ENCODE measurements at places on chromosomes 5 and 9.

DNA sequence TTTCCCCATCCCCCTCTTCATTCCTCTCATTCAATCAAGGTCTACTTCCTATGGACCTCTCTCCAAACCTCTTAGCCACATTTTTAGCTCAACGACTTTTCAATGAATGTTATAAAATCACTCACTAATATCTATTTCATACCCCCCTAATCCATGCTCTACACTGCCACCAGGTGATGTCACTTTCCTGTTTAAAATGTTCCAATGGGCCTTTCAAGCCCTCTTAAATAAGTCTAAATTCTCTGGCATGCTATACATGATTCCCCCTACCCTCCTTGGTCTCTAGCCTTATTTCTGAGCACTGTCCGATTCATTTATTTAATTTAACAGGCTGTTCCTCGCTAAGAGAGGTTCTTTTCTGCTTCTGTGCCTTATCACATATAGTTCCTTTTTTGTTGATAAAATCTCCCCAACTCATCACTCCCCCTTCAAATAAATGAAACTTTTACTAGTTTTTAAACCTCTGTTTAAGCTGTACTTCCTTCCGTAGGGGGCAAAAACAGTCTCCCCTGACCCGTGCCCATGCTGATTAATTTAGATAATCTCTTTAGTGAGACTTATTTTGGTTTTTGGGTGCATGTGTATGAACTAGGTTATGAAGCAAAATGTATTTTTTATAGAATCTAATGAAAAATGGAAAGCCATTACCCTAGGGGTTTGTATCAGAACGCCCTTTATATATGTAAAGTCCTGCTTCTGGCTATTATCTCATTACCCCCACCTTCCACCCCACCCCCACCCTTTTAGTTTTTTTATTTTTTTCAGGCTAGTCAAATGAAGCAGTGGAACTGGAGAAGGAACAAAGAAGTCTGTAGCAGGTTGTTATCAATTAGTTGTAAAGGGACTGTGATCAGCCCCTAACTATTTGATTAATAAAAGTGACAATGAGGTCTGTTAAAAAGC, 9.0 kb downstream of the ABHD17B start:
- no peak for DNase-seq

GRCh38 chr9:134985451-134985850, 67.7 kb upstream of the FCN1 start:
- DNase-seq: no peak

GRCh38 chr9:113602126-113603047, 138.9 kb downstream of the RGS3 start:
- DNase-seq: peak; percentile 88

GRCh38 chr5:91388362-91388761, 5.2 kb upstream of the ARRDC3 start:
- no peak for DNase-seq

- DNase-seq: no peak
Observed at GRCh38 chr9:21210311-21210710, 3.4 kb upstream of the IFNA10 start.

DNA sequence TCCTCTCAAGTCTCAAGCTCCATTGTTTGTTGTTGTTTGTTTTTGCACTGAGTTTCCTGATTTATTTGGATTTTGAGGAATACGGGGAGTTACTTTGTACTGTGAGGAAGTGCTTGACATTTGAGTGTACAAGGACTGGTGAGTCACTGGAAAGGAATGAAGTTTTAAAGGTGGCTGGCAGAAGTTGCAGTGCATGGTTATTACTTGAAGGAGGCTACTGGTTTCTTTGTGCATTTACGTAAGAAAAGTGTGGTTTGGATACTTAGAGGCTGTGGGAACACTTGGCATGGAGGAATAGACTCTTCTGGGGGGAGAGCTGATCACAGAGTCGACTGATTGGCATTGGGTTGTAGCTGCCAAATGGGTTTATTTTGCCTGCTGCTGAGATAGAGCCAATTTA, 919.0 kb downstream of the TAF11L14 start:
- DNase-seq: no peak

GRCh38 chr5:173644673-173645436, 28.4 kb upstream of the BOD1 start:
- DNase-seq: no peak

DNA sequence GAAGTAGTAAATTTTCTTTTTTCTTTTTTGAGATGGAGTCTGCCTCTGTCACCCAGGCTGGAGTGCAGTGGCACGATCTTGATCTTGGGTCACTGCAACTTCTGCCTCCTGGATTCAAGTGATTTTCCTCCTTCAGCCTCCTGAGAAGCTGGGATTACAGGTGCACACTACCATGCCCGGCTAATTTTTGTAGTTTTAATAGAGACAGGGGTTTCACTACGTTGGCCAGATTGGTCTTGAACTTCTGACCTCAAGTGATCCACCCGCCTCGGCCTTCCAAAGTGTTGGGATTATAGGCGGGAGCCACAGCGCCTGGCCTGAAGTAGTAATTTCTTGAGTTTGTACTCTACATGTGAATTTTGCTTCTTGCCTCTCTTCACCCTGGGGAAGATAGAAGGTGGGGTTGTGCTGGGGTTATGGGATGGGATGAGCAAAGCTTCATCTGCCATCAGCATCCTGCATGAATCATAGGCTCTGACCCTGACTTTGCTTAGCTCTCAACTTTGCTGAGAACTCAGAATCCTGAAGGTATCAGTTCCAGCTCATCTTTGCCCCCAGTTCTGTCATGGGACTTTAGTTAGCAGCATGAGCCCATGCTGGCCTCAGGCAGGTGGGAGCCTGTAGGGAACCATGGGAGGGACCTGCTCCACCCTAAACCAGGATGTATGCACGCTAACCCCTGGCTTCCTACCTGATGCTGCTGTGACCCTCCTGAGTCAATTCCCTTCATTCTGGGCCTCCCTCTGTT, 9.3 kb upstream of the CCL21 start:
- no peak for DNase-seq

GRCh38 chr5:150144246-150144801, 11.3 kb downstream of the PDGFRB start:
- DNase-seq: no peak

GRCh38 chr5:154287136-154287535, 96.6 kb downstream of the GALNT10 start:
- DNase-seq: no peak

GRCh38 chr5:126988021-126988569, 42.3 kb downstream of the MARCHF3 start:
- no peak for DNase-seq

- no peak for DNase-seq
Observed at GRCh38 chr5:34530637-34531036, 125.5 kb upstream of the RAI14 start.

DNA sequence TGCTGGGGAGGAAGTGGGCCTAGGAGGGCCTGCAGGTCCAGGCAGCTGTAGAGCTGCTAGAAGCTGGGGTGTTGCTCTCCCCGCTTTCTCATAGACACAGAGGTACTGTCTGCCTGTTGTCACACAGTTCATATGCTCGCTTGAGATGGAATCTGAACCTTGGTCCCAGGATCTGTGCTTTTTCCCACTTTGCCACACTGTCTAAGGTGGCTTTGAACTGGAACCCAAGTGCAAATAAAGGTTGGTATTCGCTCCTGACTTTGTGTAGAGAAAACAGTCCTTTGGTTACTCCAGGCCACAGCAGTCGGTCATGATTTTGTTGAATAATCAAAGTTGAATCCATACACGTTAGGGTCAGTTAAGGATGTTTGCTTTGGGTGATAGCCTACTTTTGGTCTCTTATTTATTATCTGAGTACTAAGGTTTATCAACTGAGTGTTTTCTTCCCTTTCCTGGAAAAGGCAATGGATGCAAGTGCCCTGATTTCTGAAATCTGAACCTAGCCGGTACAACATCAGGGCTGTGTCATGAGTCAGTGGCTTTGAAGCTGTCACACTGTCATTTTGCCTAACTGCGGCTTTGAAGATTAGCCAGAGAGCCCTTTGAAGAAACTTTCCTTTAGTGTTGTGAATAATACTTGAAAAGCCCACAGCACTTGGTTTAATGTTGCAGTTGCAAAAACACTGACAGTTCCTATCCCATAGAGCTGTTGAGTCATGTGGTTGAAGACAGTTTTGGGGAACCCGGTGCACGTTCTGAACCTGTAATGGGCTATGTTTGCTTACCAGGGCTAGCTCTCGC, 41.3 kb downstream of the HABP4 start:
- no peak for DNase-seq

GRCh38 chr5:32319392-32319791, 6.7 kb upstream of the MTMR12 start:
- DNase-seq: no peak

DNA sequence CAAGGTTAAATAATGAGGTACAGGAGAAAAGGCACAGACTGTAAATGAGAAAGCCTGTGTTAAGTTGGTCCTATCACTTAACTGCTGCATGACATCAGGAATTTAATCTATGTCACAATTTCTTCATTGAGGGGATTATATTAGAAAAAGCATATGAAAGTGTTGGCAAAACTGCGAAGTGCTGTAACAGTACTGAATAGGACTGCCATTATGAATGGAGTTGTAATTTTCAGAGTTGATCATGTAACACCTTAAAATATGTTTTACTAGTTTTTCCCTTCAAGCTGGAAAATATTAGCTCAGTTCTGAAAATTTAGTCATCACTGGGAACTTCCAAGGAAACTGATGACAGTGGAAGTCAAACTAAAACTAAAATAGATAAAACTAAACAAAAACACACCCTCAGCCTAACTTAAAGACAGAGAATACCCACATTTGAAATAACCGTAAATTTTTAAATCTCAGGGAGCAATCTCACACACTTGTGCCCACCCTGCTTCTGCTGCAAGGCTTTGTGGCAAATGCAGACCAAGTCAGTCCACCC, 45.1 kb downstream of the ERMP1 start:
- DNase-seq: peak; percentile 10

DNA sequence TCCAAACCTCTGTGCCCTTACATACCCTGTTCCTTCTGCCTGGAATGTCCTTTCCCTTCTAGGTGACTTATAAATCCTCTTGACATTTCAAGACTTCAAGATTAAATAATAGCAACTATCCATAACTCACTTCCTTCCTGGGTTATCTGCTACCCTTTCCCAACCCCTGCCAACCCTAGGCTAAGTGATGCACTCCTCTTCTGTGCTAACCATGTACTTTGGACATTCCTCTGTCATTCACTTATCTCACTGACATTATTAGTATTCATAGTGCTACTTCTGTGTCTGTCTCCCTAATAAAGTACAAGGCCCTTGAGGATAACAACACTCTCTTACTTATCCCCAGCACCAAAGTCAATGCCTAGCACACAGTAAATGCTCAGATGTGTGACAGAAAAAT, 307.1 kb downstream of the ENC1 start:
- DNase-seq: no peak

GRCh38 chr9:89038382-89039103, 47.3 kb downstream of the S1PR3 start:
- DNase-seq: peak; percentile 75

GRCh38 chr5:57338868-57339340, 143.7 kb downstream of the ACTBL2 start:
- no peak for DNase-seq

- DNase-seq: no peak
Observed at GRCh38 chr5:94457788-94458187, 160.6 kb downstream of the KIAA0825 start.

- no peak for DNase-seq
Observed at GRCh38 chr5:27548484-27548883, 510.1 kb upstream of the CDH9 start.

GRCh38 chr5:150587016-150587415, 53.4 kb upstream of the SYNPO start:
- no peak for DNase-seq

GRCh38 chr5:64978546-64978945, 209.8 kb downstream of the CWC27 start:
- DNase-seq: no peak

DNA sequence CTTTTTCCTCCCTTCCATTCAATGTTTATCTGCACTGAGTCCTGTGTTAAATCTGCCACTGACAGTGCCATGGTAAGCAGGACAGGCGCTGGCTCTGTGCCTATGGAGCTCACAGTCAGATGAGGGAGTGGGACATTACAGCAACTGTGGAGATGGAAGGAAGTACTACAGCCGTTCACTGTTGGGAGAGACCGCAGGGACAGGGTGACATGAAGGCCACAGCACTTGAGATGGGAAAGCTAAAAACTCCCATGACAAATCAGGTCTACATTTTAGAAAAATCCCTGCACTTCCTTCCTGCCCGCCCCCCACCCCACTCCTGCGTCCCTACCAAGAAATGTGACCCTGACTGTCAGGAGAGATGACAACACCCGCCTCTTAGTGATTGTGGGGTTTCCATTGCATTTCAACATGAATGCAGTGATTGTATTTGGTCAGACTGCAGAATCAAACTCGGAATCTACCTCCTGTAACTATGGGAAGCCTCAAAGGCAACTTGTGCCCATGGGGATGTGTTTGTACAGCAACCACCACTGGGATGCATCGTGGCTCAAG, 56.4 kb downstream of the GTF3C4 start:
- DNase-seq: peak; percentile 66

- no peak for DNase-seq
Observed at GRCh38 chr9:90890146-90890810, 88.7 kb downstream of the SYK start.

Measured in inflammatory macrophage treated with lipopolysaccharide for 1 hour (primary cell).